Left ventricle myocardium inferior (tissue), 1 donor: ENCODE measurements at places on chromosomes 3 and 15.

DNA sequence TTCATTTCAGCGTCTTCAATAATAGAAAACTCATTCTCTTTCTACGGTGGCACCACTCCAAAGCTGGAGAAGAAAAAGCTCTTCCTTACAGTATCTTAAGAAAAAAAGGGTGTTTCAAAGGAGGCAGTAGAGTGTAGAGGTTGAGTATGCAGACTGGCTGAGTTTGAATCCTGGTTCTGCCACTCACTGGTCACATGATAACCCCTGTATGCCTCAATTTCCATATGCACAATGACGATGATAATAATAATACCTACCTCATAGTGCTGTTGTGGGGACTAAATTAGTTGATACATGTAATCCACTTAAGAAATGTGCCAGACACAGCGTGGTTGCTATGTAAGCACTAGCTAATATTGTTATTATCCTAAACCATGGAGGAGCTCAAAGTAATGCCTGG lies 4.5 kb downstream of the ANP32A start:
- no peak for DNase-seq

GRCh38 chr3:182735672-182736071 lies 57.6 kb upstream of the ATP11B start:
- no peak for DNase-seq

DNA sequence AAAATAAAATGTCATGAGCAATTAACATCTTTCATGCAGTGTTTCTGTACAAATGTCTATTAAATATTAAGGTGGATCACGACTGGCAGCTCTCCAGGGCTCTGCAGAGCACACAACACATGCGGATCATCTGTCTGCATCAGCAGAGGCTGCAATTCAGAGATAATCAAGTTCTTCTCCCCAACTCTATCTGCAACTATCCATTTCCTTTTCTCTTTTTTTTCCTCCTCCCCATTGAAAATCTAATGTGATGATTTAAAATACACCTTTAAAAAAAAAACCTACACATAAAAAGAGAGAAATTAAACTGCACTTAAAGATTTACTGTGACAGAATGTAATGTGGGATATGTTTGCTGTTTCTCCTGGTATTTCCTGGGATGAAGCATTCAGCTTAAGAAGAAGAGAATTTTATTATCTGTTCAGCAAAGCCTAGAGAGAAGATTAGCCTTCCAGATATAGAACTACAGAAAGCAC lies 352.6 kb upstream of the CCDC54 start:
- DNase-seq, result no peak

DNA sequence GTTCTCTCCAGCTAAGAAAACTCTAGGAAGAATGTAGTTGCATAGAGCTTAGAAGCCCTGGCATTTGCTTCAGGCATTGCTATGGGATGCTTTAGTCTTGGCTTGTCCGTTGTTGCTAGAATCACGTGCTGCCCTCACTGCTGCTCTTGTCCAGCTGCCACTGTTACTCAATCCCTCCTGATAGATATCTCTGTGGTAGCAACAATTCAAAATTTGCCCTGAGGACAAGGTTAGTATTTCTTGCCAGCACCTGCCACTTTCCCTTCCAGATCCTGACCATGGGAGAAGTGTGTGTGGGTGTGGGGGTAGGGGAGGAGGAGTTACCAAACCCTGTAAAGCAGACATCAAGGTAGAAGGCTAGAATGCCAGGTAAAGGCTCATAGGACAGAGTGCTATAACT lies 113.8 kb downstream of the PPM1L start:
- peak; percentile 19 for DNase-seq
